Fibroblast of villous mesenchyme (primary cell): ENCODE measurements at places on chromosomes 1 and 21. TPM values are rescaled to one million over a fixed set of nuclear protein-coding genes. Genes with fewer than 3 reads are reported as not detected.
A peak's percentile ranks its signal among the peaks of the same experiment; 100 is the strongest.

DNA sequence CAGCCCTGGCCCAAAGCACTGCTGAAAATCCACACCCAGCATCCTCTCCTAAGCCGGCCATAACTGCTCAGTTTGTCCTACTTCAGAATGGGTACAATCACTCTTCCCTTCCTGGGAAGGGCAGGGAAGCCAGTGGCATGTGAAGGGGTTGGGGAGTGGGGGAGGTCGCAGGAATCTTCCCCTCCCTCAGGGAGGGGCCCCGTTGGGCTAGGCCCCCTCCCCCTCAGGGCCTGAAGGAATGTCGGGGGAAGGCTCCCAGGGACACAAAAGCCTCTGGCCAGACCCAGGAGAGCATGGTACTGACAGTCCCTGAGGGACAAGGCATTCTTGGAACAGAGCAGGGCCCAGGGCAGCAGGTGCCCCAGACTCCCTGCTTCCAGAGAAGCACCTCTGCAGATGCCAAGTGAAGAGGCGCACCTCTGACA is 1.2 kb downstream of the ELOVL1 start:
- DNase-seq, result no peak

The FCGR3A gene
- not detected in 2 replicates for total RNA-seq

DNA sequence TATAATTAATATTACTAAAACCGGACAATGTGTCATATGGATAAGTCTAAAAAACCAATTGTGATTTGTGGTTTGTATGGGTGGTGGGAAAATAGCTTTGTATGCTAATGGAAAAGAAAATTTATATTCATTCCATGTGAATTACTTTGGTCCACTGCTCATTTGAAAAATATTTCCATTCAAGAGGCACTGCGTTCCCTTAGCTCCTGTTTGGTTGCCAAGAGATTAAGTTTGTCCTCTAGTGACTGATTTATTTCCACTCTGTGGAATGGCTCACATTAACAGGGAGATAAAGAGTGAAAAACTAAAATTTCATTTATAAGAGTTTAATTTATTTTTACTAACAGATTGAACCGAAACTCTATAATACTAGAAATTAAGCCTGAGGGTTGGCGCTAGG is 744.1 kb upstream of the CHRM3 start:
- peak; percentile 30 for DNase-seq

The SLC9C2 gene
- not detected in 2 replicates for total RNA-seq

DNA sequence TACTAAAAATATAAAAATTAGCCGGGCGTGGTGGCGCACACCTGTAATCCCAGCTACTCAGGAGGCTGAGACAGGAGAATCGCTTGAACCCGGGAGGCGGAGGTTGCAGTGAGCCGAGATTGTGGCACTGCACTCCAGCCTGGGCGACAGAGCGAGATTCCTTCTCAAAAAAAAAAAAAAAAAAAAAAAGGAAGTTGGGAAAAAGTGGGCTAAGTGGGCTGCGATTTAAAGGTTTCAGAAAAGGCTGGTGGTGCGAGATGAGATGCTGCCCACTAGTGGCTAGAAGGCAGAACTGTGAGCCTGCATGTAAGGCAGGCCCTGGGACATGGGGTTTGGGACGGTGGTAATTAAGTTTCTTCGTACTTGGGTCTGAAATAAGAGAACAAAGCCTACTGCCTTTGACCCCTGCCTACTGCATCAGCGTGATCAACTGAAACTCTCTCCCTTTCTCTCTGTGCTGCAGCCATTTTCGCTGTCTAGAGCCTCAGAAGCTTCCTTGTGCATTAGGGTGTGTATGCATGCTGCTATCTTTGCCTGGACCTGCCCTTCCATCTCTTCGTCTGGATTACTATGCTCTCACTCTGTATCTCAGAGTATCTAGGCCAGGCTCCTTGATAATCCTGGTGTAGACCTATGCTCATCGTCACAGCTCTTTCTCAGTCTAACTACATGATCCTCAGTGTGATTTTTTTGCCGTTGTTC is 12.4 kb downstream of the FMOD start:
- DNase-seq, result peak; percentile 72

- DNase-seq, result peak; percentile 37
Observed at GRCh38 chr1:218347336-218347722, 2.2 kb downstream of the TGFB2 start.

- DNase-seq, result peak; percentile 69
Observed at GRCh38 chr1:207049974-207050391, 1.0 kb downstream of the YOD1 start.

The PEAR1 gene
- total RNA-seq, result 11.3 and 12.1 TPM in 2 replicates

DNA sequence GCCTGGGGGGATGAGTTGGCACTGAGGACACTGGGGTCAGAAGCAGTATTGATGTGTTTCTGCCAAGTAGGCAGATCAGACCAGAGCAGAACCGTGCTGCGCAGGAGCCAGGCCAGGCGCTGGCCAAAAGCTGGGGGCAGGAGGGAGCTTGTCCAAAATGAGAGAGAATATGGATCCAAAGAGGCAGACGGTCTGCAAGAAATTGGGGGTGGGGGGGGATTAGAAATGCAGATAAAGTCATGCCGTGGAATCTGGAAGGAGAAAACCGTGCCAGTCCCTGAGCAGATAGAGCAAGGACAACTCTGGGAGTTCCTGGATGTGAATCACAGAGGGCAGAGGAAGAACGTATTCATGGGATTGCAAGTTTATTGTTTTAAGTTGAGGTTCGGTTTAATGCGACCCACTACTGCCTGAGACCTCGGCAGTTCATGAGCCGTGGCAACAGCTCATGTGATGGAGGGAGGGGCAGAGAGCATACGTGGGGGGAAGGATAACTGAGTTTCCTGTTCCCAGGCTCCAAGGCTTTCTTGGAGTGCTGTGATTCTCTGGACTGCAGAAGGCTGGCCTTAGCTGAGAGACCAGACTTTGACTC is 224.0 kb downstream of the FGGY start:
- peak; percentile 89 for DNase-seq
